Endothelial cell (in vitro differentiated cells): ENCODE measurements at places on chromosomes 12 and 14. TPM values are rescaled to one million over a fixed set of nuclear protein-coding genes. Genes with fewer than 3 reads are reported as not detected.

Gene PLD4
- total RNA-seq, result 1.3 TPM

- DNase-seq, result no peak
Measured at GRCh38 chr14:95811813-95812212, 64.8 kb upstream of the TUNAR start.

DNA sequence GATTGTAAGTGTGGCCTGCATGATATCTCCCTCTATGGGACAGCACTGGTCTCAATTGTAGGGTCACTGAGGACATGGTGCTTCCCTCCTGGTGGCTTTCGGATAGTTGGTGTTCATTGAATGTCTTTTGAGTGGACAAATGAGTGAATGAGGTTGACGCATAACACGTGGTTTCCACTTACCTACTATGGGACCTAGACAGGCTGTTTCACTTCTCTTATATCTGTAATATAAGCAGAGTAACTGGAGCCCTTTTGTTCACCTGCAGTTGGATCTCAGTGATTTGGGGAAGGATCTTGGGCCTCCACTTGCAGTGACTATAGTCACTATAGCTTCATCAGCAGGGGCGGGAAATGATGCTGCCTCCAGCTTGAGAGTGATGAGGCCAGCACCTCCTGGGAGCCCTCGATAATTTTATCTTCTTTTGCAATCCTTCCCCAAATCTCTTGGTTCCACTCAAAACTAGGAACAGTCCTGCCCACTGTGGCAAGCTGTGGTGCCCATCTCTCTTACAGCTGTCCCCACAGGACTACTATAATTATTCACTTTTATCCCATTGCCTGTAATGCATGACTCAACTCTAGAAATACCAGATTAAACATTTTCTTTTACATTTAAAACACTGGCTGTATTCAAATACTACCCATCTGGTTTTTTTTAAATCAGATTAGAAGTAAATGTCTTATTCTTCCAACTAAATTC is 242.9 kb downstream of the CHST11 start:
- DNase-seq, result no peak

Gene OTX2
- total RNA-seq, result 12.0 TPM

DNA sequence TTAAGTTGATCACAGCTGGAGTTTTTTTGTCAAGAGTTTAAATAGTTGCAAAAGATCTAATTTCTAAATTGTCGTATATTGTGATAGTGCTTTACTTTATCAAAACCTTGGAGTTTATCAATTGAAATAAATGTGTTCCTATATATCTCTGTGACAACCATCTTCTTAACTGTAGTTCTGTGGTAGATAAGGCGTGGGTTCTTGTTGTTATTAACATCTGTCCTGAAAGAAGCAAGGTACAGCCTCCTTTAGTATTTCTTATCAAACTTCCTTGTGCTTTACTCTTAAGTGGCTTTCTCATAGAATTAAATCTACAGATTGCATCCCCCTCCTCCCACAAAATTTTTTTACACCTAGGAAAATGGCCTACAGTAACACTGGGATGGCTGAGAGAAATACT is 7.3 kb downstream of the SCYL2 start:
- no peak for DNase-seq

Gene BATF
- total RNA-seq, result not detected

DNA sequence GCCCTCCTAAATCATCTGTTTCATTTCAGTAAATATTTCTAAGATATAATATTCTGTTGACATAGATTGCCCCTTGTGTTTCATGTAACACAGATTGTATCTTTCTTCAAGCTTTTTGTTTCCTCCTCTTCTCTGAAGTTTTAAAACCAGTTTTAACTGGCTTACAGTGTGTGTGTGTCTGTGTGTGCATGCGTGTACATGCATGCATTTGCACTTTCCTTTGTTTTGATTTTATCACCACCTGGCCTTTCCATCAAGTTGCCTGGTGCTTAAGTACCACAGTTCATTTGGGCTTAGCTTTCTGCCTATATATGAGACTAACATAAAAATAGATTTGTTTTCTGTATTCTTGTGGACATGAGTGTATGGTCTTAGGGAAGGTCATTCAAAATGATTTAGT is 31.9 kb downstream of the ETNK1 start:
- no peak for DNase-seq

GRCh38 chr14:53109105-53110041 is 43.8 kb downstream of the DDHD1 start:
- DNase-seq, result no peak

Gene IFNG-AS1
- not detected for total RNA-seq

DNA sequence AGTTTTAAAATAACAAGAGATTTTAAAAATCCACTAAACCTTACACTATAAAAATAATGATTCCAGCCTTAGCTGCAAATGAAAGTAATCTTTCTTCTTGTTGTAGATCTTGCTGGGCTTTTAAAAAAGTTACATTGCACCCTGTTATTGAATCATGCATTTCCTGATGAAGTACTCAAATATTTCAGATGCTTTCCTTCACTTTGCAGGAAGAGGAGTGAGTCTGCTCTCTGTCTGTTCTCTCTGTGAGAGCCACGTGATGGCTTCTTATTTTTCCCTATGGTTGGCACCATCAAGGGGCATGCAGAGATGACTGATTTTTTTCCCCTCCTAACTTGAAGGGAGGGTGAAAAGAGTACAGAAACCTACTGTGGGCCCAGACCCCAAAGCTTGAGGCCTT is 262.7 kb downstream of the ATP23 start:
- DNase-seq, result no peak

DNA sequence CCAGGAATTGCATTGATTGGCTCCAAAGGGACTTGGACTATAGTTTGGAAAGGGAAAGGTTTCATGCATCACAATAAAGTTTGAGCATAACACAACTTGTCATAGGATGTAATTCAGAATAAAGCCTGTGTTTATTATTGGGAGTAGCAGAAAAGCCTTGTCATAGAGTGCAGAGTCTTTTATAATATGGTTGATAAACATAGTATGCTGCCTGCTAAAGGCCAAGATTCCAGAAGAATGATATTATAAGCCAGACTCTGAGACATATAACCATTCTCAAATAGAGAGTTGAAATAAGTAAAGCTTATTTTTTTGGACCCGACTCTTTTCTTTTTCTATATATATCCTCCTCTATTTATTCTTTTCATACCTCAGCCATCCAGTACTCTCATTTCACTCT is 207.3 kb downstream of the LRIG3 start:
- DNase-seq, result no peak

DNA sequence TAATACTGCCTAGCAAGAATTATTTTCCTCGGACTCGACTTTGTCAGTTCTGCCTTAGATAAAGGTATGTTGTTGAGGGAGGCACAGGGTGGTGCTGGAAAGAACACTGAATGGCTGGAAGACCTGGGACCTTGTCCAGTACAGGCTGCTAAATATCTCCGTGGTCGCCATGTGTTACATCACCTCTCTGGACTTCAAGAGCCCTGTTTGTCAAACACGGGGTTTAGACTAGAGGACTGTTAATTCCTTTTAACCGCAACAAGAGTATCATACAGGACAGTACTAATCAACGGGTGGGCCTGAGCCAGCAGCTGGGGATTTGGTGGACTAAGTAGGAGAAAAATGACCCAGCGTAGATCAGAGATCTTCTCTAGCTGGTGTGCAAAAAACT is 476.3 kb downstream of the LRIG3 start:
- no peak for DNase-seq

- DNase-seq, result no peak
Measured at GRCh38 chr14:101925152-101925551, 39.2 kb upstream of the DYNC1H1 start.

GRCh38 chr14:30610787-30611343 is 11.3 kb upstream of the SCFD1 start:
- peak; percentile 33 for DNase-seq

Gene NOVA1
- 21.8 TPM for total RNA-seq

DNA sequence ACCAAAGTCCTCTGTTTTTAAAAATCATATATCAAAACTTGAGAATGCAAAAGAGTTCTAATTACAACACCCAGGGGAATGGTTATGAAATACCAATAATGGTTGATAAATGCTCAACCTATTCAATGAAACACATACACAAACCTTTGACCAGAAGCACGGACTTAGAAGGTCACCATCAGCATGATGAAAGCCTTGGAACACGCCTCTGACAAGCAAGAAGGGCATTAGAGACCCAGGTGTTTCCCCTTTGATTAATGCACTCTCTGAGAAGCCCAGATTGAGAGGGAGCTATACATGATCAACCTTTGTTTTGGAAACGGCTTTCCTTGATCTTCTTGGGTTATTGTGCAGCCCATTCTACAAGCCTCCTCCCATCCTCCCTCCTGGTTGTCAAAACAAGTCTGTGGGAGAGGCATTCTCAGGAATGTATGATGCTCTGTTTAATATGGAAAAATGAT is 69.0 kb downstream of the ZFP36L1 start:
- no peak for DNase-seq

GRCh38 chr12:57744194-57744776 is 554 bp upstream of the TSPAN31 start:
- DNase-seq, result peak; percentile 62
